ENCODE measurements at places on chromosomes 5 and 9. TPM values are rescaled to one million over a fixed set of nuclear protein-coding genes. Genes with fewer than 3 reads are reported as not detected.

Gene HAND1
- not detected for total RNA-seq

Gene SH3TC2
- not detected for total RNA-seq

Gene IL7R
- 383 TPM for total RNA-seq

Gene IQGAP2
- 72.7 TPM for total RNA-seq

Gene FBN2
- total RNA-seq, result not detected

Gene CFAP90
- not detected for total RNA-seq

Gene SLC6A7
- not detected for total RNA-seq

Gene ZNF366
- total RNA-seq, result not detected
